NCI-H1694 treated with DMSO at 0.1 percent for 48 hours (cell line): ENCODE measurements at places on chromosomes 16 and 17.

- no peak for DNase-seq
These were observed 4.9 kb downstream of the SLC35G3 start for GRCh38 chr17:35189291-35189690.

GRCh38 chr16:30747331-30747730 is 894 bp upstream of the PHKG2 start:
- DNase-seq, result no peak

- DNase-seq, result no peak
These were observed 7.4 kb upstream of the PPP1R9B start for GRCh38 chr17:50157891-50158290.

DNA sequence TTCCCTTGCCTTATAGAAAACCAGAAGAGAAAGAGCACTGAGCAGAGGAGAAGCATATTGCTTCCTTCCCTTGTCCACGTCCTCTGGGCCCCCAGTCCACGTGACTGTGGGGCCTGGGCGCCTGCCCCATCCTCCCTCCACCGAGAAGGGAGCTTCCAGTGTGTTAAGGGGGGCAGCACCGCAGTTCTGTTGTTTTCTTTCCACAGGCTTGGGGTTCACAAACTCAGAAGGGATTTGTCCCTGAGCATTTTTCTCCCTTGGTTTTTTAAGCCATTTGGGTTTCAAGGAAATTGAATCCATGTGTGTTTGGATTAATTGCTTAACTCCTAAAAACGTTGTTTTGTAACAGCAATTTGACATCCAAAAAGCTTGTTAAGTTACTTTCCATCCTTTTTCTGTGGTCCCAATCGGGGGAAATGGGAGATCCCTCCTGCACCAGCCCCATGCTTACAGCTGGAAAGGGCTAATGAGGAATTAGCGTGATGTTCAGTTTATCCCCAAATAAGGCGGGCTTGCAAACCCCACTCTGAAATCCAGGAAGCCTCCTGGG is 347.5 kb upstream of the TNRC6C start:
- no peak for DNase-seq

DNA sequence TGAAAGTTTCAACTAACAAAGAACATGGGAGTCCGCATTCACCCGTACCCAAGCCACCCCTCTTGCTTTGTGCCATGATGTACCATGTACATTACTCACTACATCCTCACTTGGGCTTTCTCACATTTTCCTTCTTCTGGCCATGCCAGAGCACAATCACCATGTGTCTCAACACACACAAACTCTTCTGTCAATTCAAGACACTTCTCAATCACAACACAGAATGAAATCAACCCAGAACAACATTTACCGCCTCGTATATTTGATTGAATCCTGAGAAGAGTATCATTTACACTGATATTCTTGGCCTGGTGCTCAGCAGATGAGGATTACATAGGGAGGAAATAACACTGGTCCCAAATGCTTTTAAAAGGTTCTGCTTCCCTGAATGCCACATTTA is 4.5 kb downstream of the ADAMTS18 start:
- DNase-seq, result no peak

GRCh38 chr16:73176577-73177013 is 128.7 kb upstream of the ZFHX3 start:
- no peak for DNase-seq

DNA sequence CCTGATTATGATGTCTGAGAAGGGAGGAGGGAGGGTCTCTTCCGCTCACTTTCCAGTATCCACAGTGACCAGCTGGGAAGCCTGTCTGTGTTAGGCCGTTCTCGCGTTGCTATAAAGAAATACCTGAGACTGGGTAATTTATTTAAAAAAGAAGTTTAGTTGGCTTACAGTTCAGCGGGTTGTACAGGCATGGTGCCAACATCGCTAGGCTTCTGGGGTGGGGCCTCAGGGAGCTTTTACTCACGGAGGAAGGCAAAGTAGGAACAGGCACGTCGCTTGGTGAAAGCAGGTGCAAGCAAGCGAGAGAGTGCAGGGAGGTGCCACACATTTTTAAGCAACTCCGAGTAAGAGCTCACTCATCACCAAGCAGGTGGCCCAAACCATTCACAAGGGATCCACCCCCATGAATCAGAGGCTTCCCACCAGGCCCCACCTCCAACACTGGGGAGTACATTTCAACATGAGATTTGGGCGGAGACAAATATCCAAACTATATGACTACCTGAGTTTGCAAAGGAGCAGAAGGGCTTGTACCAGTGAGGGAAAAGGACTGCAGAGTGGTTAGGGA is 137.5 kb downstream of the CCDC182 start:
- DNase-seq, result no peak

DNA sequence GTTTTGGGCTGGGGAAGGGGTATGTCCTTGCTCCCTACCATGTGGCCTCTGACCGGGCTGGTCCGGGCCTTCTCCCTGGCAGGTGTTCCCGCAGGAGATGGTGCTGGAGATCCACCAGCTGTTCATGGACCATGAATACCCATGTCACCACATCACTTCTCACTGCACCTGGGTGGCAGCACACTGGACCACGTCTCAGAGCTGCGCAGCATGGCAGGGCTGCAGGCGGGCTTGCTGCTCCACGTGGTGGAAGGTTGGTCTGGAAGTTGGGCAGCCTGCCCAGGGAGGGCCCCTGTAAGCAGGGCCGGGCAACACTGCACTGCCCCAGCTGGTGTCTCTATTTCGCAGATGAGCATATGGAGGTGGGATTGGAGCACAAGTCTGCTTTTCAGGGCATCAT is 169.5 kb upstream of the ZNF267 start:
- no peak for DNase-seq
